HAP-1 (cell line): ENCODE measurements at places on chromosomes 2 and 18.

DNA sequence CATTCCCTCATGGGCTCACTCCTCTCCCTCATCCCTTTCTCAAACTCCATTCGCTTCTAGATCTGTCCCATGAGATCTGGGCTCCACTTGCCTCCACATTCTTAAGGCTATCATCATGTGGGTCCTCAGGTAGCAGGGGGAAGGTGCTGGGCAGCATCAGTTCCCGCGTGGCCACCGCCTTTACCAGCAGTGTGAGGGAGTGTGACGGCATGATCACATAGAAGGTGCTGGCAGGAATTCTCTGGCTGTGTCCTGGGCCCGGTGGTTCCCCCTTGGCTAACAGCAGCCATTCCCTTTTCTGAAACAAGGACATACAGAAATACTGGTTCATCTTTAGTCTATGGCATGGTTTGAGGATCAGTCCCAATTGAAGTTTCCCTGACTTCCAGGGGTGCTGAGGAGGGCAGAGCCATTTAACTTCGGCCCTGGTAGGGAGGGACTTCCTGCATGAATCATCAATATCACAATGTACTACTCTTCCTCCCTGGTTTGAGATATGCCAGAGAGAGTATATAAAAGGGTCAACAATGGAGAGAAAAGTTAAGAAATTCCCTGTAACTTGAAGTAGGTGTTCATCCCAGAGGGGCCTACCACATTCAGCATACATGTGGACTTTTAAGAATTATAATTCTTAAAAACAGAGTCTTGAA is 7.7 kb downstream of the DOK1 start:
- no peak for DNase-seq

DNA sequence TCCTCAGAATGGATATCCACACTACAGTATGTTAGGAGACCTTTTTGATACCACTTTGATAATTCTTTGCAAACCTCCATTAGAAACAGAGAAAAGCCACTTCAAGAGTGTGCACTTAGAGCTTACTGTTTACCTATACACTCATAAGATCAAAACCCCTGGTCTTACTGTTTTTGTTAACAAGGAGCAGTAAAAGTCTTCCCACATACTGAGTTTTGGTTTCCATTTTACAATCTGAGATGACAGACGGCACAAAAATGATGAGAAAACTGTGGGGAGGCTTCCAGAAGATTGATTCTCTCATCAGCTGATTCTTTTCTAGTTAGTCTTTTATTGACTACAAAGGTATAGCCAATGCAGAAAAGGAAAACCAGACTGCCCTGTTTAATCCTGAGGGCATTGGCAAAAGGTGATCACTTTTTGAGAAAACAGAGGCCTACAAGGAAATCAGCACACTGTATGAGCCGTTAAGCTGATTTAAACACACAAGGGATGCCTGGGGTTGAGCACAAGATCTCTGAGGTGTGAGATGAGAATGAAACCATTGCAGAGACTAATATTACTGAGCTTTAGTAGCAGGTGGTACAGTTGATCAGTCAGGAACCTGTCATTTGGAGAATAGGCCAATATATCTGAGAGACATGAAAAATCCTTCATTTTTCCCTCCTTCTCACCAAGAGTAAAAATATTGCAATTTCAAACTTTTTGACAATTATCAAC is 368.6 kb downstream of the GRB14 start:
- DNase-seq: no peak

DNA sequence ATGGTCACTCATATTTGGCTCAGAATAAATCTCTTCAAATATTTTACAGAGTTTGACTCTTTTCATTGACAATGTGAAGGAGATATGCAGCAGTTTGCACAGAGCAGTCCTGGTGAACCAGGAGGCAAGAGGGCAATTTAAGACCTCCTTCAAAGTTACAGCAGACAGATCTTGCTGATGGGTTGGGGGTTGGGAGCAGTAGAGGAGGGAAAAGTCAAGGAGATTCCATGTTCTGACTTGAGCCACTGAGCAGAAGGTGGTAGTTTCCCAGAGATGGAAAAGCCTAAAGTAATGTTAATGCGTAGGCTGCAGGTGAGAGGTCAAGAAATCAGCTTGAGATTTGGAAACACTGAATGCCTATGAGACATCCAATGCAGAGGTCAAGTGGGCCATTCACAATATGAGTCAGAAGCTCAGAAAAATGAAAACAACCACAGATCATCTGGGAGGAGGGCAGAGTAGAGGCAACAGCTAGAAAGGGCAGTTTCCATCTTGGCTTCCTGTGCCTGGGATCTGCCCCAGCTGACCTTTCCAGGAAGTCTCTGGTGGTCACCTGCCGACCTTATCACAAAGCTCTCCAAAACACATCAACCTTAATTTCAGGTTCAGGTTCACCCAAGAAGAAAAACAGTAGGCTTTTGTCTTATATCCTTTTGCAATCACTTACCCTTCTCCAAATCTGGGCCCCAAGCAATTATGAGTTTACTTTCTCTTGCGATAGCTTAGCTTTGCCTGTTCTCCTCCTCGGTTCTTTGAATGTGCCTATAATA is 197.5 kb upstream of the ARL4C start:
- no peak for DNase-seq

- DNase-seq: no peak
These were observed 26.1 kb upstream of the SETBP1 start for GRCh38 chr18:44654573-44654972.

GRCh38 chr2:20592106-20593071 is 58.5 kb downstream of the HS1BP3 start:
- DNase-seq: no peak

DNA sequence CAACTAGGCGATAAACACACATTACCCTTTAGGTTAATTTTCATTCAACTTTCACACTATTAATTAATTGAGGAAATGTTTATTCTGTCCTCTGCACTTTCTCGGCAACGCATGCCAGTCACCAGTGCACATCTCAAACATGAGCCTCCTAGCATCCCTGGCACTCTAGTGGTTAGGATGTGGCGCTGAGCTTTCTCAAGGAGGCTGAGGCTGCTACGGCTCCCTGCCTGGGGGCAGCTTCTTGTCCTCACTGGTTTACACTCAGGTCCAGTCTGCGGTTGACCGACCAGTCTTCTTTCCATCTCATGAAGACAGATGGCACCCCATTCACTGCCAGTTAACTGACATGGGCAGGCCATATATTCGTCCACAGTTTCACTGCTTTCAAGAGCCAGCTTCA is 463.4 kb downstream of the EIPR1 start:
- no peak for DNase-seq

- no peak for DNase-seq
These were observed 60.3 kb upstream of the IGFBP2 start for GRCh38 chr2:216572582-216573578.

DNA sequence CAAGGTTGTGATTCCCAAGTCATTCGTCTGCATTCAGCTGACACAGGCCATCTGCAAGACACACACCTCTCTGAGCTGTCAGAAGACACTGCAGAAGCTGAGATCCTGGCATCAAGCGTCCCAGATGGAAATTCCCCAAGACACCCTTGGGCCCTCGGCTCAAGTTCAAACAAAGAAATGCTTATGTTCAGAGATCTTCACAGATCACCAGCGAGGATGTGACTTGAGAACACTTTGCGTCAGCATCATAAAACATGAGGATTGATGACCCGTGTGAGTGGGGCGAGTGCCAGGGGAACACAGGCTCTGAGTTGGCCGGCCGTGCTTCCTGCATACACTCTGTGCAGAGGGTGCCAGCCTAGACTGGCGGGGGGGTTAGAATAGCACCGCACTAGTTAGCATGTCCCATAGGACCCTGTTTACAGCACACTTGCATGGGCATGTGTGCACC is 36.8 kb downstream of the KCNIP3 start:
- no peak for DNase-seq

GRCh38 chr2:225837328-225837727 is 437.8 kb downstream of the NYAP2 start:
- DNase-seq: no peak

- no peak for DNase-seq
These were observed 204.1 kb upstream of the HAAO start for GRCh38 chr2:42996528-42996927.

- no peak for DNase-seq
These were observed 42.7 kb upstream of the MSH2 start for GRCh38 chr2:47360283-47360682.

DNA sequence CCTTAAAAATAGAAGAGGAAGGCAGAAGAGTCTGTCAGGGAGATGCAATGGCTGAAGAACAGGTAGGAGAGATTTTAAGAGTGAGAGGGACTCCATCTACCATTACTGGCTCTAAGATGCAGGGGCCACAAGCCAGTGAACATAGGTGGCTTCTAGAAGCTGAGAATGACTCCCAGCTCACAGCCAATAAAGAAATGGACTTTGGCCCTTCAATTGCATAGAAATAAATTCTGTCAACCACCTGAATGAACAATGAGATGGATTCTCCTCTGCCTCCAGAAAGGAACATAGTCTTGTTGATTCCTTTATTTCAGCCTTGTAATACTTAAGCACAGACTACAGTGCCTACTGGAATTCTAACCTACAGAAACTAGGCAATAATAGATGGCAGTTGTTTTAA is 603.3 kb upstream of the NXPH2 start:
- no peak for DNase-seq

DNA sequence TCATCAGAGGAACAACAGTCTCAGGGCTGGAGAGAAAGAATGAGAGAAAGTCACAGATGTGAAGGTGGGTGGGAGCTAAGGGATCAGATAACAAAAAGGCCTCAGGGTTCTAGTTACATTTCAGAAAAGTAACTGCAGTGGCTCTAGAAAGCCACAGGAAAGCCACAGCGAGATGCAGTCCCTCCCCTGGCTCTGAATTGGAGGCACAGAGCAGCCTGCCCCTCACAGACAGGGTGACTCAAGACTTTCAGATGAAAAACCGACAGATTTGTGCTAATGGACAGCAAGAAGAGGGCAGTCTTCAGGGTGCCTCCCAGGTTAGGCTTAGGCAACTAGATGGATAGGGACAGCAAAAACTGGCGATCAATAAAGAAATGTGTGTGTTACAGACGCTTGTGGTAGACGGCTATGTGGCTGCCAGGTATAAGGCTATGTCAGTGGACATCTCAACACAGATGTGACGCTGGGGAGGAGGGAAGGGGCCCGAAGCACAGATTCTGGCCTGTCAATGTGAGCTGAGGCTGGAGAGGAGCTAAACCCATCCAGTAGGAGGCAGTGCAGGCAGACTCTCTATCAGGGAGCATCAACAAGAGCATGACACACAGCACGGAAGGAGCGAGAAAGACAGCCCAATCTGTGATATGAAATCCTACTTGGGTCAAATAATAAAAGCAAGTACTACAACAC is 26.2 kb downstream of the UNC50 start:
- DNase-seq: no peak

- DNase-seq: no peak
These were observed 10.2 kb downstream of the TMEM247 start for GRCh38 chr2:46489423-46490174.

- no peak for DNase-seq
These were observed 1579.5 kb downstream of the LRP1B start for GRCh38 chr2:140551287-140551686.

GRCh38 chr2:55618275-55619055 is 1.0 kb upstream of the PPP4R3B start:
- peak; percentile 72 for DNase-seq

- no peak for DNase-seq
These were observed 68.8 kb upstream of the SERTAD2 start for GRCh38 chr2:64722291-64723044.

DNA sequence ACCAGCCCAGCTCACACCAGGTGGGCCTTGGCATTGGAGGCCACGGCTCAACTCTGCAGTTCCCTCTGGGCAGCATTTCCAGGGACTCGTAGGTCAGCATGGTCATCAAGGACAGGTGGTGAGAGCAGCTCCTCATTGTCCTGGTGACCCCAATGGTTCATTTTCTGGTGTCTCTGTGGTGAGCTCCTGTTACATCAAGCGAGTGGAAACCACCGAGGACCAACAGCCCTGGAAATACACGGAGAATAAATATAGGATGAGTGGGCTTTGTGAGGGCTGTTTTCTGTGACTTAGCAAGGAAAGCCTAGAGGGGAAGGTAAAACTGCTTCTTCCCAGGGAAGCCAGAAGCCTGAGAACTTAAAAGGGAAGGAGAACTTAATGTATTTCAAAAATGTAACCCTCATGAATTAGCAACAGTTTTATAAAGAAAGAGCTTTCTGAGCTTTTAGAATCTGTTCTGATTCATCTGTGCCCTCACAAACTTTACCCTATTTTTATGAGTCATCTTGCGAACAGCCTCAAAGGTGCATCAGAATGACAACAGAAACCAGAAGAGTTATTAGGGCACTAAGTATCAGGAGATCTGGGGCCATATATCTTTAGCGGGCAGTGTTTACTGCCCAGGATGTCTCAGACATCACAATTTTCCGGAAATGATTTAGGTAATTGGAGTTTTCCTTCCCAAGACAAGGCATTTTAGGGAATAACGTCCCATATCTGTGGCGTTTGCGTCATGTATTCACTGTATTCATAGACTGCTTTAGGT is 18.7 kb downstream of the C2orf92 start:
- no peak for DNase-seq

DNA sequence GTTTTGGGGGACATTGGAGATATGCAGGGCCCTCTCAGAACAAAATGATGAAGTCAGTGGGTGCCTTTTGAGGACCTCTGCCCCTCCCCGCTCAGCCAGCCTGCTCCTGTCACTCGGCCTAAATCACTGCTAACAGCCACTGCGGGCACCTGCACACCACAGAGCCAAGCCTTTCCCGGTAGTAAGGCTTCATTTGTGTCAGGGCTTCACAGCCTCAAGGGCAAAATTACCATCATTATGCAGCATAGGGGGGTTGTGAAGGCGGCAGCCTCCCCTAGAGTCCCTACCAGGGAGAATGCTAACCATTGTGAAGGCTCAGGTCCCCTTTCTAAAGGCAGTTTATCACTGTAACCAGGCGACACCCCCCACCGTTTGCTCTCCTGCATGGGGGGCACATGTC is 519.8 kb upstream of the MYT1L start:
- no peak for DNase-seq

GRCh38 chr2:202669841-202670240 is 35.1 kb downstream of the FAM117B start:
- DNase-seq: no peak

DNA sequence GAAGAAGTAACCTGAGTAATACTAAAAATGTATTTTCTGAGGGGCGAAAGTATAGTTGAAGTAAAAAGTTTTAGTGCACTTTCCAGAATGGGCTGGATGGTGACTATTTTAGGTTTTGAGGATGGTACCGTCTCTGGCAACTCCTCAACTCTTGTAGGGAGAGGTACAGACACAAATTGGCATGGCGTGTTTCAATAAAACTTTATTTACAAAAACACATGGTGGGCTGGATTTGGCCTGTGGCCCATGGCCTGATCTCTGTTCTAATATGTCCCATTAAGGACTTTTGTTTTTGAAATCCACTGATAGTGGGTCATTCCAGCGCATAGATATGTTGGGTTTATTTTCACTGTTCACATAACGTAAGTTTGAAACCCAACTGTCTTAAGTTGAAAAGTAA is 132.8 kb downstream of the AGAP1 start:
- no peak for DNase-seq

- no peak for DNase-seq
These were observed 435.0 kb upstream of the SPRED2 start for GRCh38 chr2:65867446-65867845.
